BJ (cell line): ENCODE measurements at places on chromosomes 6 and 20.

- DNase-seq, result no peak
Measured at GRCh38 chr6:19873031-19873430, 35.9 kb downstream of the ID4 start.

DNA sequence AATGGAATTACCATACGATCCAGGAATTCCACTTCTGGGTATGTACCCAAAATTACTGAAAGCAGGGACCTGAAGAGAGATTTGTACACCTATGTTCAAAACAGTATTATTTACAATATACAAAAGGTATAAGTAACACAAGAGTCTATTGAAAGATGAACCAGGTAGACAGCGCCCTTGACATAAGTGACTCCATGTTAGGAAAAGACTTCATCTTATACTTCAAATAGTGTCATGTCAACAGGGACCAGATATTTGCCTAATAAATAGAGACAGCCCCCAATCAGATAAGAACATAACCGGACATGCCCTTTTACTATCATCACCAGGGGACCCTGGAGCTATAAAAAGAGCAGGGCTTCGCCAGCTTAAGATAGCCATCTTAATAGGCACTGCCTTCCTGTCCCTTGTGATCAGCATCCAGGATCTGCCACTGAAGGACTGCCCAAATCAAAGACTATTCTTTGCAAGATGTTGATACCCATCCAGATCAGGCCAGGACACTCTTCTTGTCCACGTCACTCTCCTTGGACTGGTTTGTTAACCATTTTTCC is 309.0 kb upstream of the SULF2 start:
- DNase-seq, result no peak

DNA sequence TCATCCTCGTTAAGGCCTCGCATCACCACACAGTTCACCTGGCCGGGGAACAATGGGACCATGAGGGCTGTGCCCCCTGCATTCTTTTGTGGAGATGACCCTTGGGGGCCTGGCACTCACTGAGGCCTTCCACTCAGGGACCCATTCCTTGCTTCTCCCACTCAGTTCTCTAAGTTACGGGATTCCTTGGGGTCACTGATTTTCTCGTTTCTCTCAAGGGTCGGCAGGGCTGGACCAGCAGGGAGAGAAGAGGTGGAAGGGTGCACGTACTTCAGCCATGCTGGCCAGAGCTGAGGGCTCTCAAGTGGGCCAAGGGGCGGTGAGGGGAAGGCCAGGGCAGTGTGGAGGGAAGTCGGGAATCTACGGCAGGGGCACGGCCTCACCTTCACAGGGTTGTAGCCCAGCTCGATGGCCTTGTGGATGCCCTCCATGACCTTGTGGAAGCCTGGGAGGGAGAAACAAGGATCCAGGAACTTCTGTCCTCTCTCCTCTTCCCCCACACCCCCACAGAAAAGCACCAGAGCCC is 20.8 kb downstream of the MOCS1 start:
- no peak for DNase-seq

DNA sequence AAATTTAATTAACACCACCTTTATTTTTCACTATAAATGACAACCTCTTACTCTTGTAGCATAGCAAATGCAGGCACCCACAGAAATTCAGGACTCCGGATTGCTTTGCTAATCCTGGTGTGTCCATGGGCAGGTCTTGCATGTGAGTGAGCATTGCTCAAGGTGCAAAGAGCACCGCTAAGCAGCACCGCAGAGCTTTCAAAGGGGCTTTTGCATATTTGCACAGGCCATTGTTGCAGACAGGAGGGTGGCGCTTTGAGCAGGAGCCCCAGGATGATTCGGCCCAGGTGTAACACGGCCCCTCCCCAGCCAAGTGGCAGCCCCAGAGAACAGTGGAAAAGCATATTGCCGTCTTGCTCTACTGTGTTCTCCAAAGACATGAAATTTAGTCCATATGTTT is 293.2 kb downstream of the NRN1 start:
- DNase-seq, result no peak

DNA sequence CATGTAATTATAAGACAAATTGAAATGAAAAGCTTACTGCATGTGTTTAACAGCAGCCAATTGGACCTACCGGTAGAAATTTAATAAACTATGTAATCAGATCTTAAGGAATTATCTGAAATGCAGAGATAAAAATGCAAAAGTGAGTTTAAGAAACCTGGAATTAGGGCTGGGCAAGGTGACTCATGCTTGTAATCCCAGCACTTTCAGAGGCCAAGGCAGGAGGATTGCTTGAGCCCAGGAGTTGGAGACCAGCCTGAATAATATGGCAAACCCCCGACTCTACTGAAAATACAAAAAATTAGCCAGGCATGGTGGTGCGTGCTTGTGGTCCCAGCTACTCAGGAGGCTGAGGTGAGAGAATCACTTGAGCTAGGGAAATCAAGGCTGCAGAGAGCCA is 74.1 kb downstream of the HFE start:
- DNase-seq, result no peak

GRCh38 chr20:44031781-44032582 is 117.3 kb downstream of the TOX2 start:
- no peak for DNase-seq
